ENCODE measurements at places on chromosomes 6 and 20. TPM values are rescaled to one million over a fixed set of nuclear protein-coding genes. Genes with fewer than 3 reads are reported as not detected.
A peak's percentile ranks its signal among the peaks of the same experiment; 100 is the strongest.

- peaks cover 12% of the 10 kb centered on the region for H3K4me1 ChIP-seq
- no peak overlapping the region for H3K27ac ChIP-seq
- no peak overlapping the region for H3K4me3 ChIP-seq
- H3K27me3 ChIP-seq = no peaks in the 10 kb centered on the region
- no peaks in the 10 kb centered on the region for H3K36me3 ChIP-seq
Observed at GRCh38 chr6:12892151-12892550, 175.6 kb downstream of the PHACTR1 start.

DNA sequence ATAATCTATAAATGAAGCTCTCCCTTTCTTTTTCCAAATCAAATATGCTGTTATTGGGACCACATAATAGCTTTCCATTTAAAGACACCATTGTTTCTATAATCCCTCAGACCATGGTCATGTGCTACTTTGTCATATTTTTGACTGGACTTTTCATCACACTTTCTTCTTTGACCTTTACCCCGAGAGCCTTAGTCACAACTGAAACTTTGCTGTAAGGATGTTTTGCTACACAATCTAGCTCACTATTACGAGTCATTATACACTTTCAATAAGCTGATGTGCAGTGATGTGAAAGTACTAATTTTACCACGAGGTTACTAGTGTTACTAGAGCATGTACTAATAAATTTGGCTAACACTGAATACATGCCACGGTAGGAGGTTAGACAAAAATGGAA is 367.2 kb upstream of the RUNX2 start:
- H3K36me3 ChIP-seq = no peaks in the 10 kb centered on the region
- no peaks in the 10 kb centered on the region for H3K4me1 ChIP-seq
- no peaks in the 10 kb centered on the region for H3K27me3 ChIP-seq
- DNase-seq = no peak
- no peak overlapping the region for H3K4me3 ChIP-seq

DNA sequence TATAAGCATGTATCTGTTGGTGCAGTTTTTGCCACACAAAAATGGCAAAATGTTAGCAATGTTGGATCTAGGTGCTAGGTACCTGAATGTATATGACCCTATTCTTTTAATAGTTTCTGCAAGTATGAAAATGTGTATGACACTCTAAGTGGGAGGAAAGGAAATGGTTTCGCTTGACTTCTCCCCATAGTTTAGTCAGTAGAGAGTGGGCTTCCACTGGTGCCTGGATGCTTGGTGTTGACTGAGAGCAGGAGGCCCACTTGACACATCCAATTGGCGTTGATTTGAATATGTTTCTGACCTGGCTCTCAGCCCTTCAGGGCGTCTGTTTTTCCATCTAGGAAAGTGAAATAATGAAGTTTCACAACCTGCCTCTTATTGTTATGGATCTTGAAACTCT is 41.8 kb upstream of the GABRR1 start:
- H3K4me1 ChIP-seq = no peaks in the 10 kb centered on the region
- H3K27ac ChIP-seq = no peak overlapping the region
- DNase-seq = no peak
- H3K27me3 ChIP-seq = no peaks in the 10 kb centered on the region
- H3K36me3 ChIP-seq = no peaks in the 10 kb centered on the region

DNA sequence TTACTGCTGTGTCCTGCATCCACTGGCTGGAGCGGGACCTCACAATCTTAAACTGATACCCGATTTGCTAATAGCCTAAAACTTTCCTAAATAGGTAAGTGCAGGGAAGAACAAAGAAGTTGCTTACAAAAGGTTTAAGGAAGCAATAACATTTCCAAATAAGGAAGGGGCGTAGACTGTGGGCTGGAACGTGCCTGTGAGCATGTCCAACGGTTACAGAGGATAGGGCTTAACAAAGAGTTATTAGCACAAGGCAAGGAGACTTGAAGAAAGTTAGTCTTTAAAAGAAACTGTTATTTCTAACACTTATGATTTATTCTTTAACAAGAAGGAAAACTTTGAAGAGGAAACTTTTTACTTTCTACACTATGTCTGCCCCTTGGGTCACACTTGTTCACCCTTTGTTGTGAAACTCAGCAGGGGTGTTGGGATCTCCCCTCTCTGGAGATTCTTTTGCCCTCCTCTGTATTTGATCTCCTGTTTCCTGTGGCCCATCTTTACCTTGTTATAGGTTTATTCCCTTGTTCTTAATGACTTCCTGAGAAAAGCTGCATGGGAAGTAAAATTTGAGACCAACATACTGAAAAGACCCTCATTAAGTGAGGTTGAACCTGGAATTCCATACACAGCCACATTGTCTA is 28.7 kb downstream of the KAT14 start:
- no peak for DNase-seq
- H3K27me3 ChIP-seq = no peaks in the 10 kb centered on the region
- H3K36me3 ChIP-seq = peaks cover 50% of the 10 kb centered on the region
- no peak overlapping the region for H3K27ac ChIP-seq
- H3K4me3 ChIP-seq = no peak overlapping the region

DNA sequence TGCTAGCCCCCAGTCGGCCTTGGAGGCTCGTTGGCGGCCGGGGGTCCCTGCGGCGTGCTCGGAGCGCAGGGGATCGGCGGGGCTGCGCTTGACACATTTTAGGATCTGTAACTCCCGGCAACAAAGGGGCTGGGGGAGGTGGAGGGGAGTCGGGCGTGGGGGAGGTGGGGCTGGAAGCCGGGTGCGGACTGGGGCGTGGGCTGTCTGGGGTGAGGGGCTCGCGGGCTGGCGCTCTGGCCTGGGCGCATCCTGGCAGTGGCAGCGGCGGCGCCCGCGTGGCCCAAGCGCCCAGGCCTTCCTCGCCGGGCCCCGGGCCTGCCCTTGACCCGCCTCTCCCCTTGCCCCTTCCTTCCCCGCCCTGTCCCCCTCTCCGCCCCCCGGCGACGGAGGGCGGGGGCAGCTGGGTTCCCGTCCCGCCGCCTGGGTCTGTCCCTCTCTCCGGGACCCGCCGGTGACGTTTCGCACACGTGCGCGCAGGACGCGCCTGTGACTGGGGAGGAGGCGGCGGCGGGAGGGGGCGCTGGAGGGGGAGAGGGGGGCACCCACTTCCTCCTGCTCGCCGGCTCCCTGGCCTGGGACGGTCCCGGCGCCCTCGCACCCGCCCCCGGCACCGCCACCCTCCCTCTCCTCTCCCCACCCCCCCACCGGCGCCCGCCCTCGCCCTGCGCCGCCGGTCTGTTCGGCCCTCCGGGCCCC is 1.5 kb downstream of the E2F3 start:
- peaks cover 2% of the 10 kb centered on the region for H3K4me1 ChIP-seq
- peak; percentile 87 for DNase-seq
- peak overlapping the region; percentile 83 for H3K4me3 ChIP-seq
- H3K27me3 ChIP-seq = no peaks in the 10 kb centered on the region
- peaks cover 26% of the 10 kb centered on the region for H3K36me3 ChIP-seq

DNA sequence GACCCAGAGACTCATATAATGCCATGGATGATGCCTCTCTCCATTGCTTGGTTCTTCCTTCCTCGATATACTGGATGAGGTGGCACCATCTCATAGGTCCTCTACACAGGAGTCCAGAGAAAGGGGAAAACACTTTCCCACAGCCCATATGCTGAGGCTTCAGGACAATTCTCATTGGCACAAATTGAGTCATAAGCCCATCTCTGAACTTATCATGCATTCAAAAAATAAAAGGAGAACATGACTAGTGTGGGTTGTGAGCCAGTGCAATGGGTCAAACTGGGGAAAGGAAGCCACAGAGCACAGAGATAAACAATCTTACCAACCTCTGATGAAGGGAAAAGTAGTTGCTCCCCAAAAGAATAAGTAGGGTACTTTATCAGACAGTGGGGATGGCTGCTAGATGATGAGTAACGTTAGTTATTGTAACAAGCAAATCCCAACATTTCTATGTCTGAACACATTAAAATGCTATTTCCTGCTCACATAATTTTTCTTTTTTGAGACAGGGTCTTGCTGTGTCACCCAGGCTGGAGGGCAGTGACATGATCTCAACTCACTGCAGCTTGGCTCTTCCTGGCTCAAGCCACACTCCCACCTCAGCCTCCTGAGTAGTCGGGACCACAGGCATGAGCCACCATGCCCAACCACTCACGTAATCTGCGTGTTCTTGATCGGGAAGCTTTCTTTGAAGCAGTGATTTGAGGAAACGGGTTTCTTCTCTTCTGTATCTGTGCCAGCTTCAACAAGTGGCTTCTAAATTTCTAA is 27.0 kb downstream of the SOD2 start:
- H3K36me3 ChIP-seq = no peaks in the 10 kb centered on the region
- H3K4me3 ChIP-seq = no peak overlapping the region
- no peaks in the 10 kb centered on the region for H3K4me1 ChIP-seq
- no peak for DNase-seq
- no peaks in the 10 kb centered on the region for H3K27me3 ChIP-seq

DNA sequence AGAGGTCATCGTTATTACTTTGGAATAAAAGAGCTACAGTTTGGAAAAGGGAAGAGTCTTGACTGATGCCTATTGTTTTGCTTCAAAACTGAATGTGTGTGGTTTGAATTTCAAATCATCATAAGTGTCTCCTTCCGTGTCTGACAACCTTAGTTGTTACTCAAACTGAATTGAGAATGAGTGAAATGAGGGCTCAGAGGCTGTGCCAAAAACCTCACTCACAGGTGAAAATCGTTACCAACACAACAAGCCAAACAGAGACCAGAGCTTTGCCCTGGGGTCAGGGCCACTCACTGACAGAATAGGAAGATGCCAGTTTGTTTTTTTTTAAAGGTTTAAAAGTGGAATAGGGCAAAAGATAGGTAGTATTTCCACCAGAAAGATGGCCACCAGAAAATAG is 15.2 kb upstream of the SIRT5 start:
- H3K4me1 ChIP-seq = peaks cover 16% of the 10 kb centered on the region
- H3K4me3 ChIP-seq = no peak overlapping the region
- no peaks in the 10 kb centered on the region for H3K36me3 ChIP-seq
- no peak overlapping the region for H3K27ac ChIP-seq
- peak; percentile 16 for DNase-seq

DNA sequence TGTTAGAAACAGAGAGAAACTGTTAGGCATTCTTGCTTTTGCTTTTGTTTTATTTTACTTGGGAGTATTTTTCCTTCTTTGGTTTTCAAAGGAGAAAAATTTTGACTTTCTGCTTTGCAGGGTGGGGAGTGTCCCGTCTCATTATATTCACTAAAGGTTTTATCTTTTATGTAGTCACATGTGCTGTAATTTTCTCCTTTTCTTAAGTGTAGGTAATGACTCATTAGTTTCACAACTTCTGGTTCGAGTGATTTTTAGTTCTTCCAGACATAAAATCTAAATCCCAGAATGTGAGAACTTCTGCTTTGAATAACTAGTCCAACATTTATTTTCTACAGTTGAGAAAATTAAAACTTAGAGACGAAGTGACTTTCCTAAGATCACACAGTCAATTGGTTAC is 37.7 kb downstream of the ADGRF1 start:
- no peaks in the 10 kb centered on the region for H3K36me3 ChIP-seq
- H3K27me3 ChIP-seq = no peaks in the 10 kb centered on the region
- DNase-seq = no peak
- H3K4me3 ChIP-seq = no peak overlapping the region

DNA sequence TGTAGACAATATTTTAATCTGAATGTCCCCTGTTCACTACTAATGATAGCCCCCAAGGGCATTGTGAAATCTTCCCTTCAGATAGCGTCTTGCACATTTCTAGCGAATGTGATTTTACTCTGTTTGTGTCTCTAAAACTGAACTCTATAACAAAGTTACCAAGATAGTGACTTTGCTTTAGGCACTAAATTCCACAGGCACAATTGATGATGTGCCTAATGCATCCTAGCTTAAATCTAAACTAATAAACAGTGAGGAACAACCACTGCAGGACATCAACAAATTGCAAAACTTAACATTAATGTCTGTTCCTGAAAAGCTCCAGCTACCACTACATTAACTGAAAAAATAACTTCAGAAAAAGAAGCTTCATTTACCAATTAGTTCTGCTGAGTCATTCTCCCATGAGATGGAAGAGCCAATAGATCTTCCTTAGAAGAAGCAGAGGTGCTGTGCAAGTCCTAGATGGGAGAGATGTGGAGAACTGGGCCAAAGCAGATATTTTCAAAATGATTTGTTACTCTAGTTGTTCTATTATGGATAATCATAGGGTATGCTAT is 1065.0 kb downstream of the EPHA7 start:
- no peaks in the 10 kb centered on the region for H3K27me3 ChIP-seq
- no peaks in the 10 kb centered on the region for H3K36me3 ChIP-seq
- peak overlapping the region; percentile 50 for H3K27ac ChIP-seq
- no peak overlapping the region for H3K4me3 ChIP-seq

GRCh38 chr6:42264852-42265390 is 47.3 kb upstream of the MRPS10 start:
- no peak overlapping the region for H3K27ac ChIP-seq
- H3K27me3 ChIP-seq = no peaks in the 10 kb centered on the region
- H3K4me3 ChIP-seq = no peak overlapping the region

GRCh38 chr6:7591770-7592169 is 1.8 kb downstream of the SNRNP48 start:
- H3K27ac ChIP-seq = no peak overlapping the region
- peak overlapping the region; percentile 93 for H3K4me3 ChIP-seq
- DNase-seq = no peak
- peaks cover 10% of the 10 kb centered on the region for H3K4me1 ChIP-seq
- H3K27me3 ChIP-seq = no peaks in the 10 kb centered on the region
- H3K36me3 ChIP-seq = peaks cover 33% of the 10 kb centered on the region

DNA sequence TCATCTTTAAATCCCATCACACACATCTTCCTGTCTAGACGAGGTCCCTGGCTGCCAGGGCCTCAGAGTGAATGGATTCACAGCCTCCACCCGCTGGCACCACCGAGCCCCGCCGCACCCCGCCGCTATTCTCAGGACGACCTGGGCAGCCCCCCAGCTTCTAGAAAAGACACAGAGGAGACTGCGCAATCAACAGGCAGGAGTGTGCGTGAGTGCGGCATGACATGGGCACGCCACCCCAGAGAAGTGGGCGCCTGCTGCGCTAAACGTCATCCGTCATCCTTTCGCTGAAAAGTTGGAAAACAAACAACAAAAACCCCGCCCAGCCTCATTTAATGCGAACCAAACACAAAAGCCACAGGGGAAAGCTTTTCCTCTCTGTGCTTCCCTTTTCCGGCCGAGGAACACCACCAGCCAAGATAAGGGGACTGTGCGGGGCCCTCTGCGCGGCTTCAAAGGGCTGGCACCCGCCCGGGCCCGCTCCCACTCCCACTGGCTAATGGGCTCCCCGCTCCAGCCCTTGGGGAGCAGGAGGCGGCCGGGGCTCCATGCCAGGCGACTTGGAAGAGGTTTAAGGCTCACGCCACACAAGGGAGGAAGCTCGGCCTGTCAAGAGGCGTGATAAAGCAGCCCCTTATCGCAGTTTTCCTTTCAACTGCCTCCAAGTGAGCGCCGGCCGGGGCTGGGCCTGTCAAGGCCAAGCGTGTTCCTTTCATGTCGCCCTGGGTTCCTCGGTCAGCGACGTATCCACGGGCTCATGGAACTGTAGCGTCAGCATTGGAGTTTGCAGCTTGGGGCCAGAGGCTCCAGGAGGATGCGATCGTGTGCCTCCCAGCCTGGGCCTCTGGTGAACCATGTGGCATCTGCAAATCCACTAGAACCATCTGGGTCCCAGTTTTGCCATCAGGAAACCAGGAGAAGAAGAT is 50.1 kb downstream of the NFATC2 start:
- H3K4me3 ChIP-seq = no peak overlapping the region
- H3K27ac ChIP-seq = no peak overlapping the region
- H3K4me1 ChIP-seq = peaks cover 8% of the 10 kb centered on the region

GRCh38 chr20:1900321-1900801 is 5.2 kb downstream of the SIRPA start:
- no peak overlapping the region for H3K27ac ChIP-seq
- peaks cover 32% of the 10 kb centered on the region for H3K4me1 ChIP-seq
- DNase-seq = peak; percentile 86
- H3K36me3 ChIP-seq = no peaks in the 10 kb centered on the region

GRCh38 chr6:45714006-45714730 is 301.5 kb downstream of the CLIC5 start:
- peaks cover 12% of the 10 kb centered on the region for H3K4me1 ChIP-seq

The TMEM244 gene
- polyA plus RNA-seq = 3.8 TPM

The BPIFB1 gene
- not detected for polyA plus RNA-seq
